ENCODE measurements at places on chromosomes 2 and 18. TPM values are rescaled to one million over a fixed set of nuclear protein-coding genes. Genes with fewer than 3 reads are reported as not detected.

The MC4R gene
- not detected for total RNA-seq

The GALR1 gene
- 0.74 TPM for total RNA-seq

- no peak overlapping the region for H3K4me3 ChIP-seq
- H3K27me3 ChIP-seq = no peaks in the 10 kb centered on the region
- H3K4me1 ChIP-seq = no peaks in the 10 kb centered on the region
- no peak overlapping the region for H3K27ac ChIP-seq
- H3K36me3 ChIP-seq = no peaks in the 10 kb centered on the region
- no peak for DNase-seq
Observed at GRCh38 chr2:223328578-223328977, 273.6 kb downstream of the SCG2 start.

GRCh38 chr2:151823651-151824050, 4.6 kb downstream of the ARL5A start:
- no peaks in the 10 kb centered on the region for H3K27me3 ChIP-seq
- H3K36me3 ChIP-seq = no peaks in the 10 kb centered on the region
- H3K4me3 ChIP-seq = no peak overlapping the region
- H3K27ac ChIP-seq = peak overlapping the region; percentile 36
